Ovary (tissue), 10 donors: ENCODE measurements at places on chromosomes 11 and 22. TPM values are rescaled to one million over a fixed set of nuclear protein-coding genes. Genes with fewer than 3 reads are reported as not detected.

Gene DTX4
- polyA plus RNA-seq, result 18.5 TPM

GRCh38 chr22:30860176-30861105, 108.1 kb downstream of the MORC2 start:
- H3K27ac ChIP-seq, result no peak overlapping the region
- no peaks in the 10 kb centered on the region for H3K36me3 ChIP-seq
- H3K4me1 ChIP-seq, result no peaks in the 10 kb centered on the region
- no peak for DNase-seq
- no peak overlapping the region for H3K4me3 ChIP-seq
- no peaks in the 10 kb centered on the region for H3K27me3 ChIP-seq

DNA sequence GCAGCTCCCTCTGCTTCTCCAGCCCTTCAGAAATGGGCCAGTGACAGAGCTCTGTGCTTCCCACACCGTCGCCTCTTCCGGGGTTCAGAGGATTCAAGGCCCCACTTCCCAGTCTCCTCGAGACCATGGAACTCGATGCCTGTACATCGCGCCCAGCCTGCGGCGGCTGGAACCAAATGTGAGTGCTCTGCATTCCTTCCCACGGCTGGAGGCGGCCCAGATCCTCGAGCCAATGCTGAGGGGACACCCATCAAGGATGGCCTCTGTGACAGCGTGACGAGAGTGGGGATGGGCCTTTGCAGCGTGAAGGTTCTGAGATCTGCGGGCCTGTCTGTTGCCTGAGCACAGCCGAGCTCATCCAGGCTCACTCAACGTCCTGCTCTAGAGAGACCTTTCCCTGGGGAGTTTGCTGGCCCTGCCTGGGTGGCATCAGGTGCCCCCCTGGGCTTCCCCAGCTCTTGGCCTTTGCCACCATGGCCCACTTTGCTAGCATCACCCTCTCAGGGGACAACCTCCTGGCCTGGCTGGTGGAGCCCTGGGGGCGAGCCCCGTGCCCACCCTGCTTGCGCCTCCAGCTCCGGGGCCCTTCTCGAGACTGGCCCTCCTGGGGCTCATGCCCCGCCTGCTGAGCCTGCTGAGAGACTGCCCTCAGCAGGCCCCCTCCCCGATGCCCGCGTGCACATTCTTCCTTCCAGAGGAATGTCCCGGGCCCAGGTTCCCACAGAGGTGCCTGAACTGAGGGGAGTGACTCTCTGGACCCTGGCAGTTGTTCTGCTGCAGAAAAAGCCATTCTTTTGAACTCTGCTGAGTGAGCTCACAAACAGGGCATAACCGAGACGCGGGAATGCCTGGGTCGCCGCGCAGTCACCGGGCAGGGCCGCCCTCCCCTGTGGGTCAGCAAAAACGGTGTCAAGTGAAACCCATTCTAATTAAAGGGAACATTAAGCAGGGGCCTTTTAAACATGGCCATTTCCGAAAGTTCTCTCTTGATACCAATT, 7.3 kb upstream of the MYEOV start:
- no peaks in the 10 kb centered on the region for H3K27me3 ChIP-seq
- H3K27ac ChIP-seq, result no peak overlapping the region
- DNase-seq, result no peak
- no peak overlapping the region for H3K4me3 ChIP-seq
- H3K4me1 ChIP-seq, result no peaks in the 10 kb centered on the region
- no peaks in the 10 kb centered on the region for H3K36me3 ChIP-seq

Gene MMP7
- polyA plus RNA-seq, result 0.48 TPM

GRCh38 chr11:6598555-6598954, 4.9 kb downstream of the RRP8 start:
- H3K27me3 ChIP-seq, result no peaks in the 10 kb centered on the region
- no peak for DNase-seq
- H3K27ac ChIP-seq, result no peak overlapping the region
- peaks cover 8% of the 10 kb centered on the region for H3K4me1 ChIP-seq
- H3K4me3 ChIP-seq, result no peak overlapping the region

DNA sequence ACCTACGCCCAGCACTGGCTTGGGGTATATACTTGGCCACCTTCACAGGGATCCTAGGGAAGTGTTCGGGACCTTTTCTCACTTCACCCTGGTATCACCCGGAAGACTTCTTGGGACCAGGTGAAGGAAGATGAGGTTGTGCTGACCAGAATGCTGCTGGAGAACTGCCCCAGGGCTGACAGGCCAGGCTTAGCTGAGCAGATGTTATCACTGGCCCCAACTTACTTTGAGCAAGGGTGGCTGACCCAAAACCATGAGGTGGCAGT, 4.5 kb downstream of the FTH1 start:
- peaks cover 10% of the 10 kb centered on the region for H3K4me1 ChIP-seq
- H3K4me3 ChIP-seq, result no peak overlapping the region
- no peaks in the 10 kb centered on the region for H3K27me3 ChIP-seq
- no peak for DNase-seq

Gene KCNJ11
- 0.31 TPM for polyA plus RNA-seq

Gene SMIM35
- not detected for polyA plus RNA-seq

Gene LDHAL6A
- polyA plus RNA-seq, result 0.84 TPM

GRCh38 chr11:60905551-60906113, 753 bp downstream of the PRPF19 start:
- H3K4me1 ChIP-seq, result peaks cover 9% of the 10 kb centered on the region
- peak overlapping the region; percentile 74 for H3K27ac ChIP-seq
- no peak for DNase-seq
- H3K4me3 ChIP-seq, result peak overlapping the region; percentile 97
- no peaks in the 10 kb centered on the region for H3K36me3 ChIP-seq
- no peaks in the 10 kb centered on the region for H3K27me3 ChIP-seq

Gene RHOD
- polyA plus RNA-seq, result 5.5 TPM
